ENCODE measurements at places on chromosomes 12 and 14.
A peak's percentile ranks its signal among the peaks of the same experiment; 100 is the strongest.

DNA sequence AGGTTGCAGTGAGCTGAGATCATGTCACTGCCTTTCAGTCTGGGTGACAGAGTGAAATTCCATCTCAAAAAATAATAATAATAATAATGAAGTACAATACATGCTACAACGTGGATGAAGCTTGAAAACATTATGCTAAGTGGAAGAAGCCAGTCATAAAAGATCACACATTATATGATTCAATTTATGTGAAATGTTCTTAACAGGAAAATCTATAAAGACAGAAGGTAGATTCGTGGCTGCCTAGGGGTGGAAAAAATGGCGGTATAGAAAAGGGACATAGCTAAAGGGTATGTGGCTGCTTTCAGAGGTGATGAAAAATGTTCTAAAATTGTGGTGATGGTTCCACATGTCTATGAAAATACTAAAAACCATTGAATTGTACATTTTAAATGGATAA, 41.0 kb upstream of the AMIGO2 start:
- no peak for DNase-seq

GRCh38 chr12:31560516-31560915, 30.4 kb downstream of the DENND5B start:
- DNase-seq: no peak

- no peak for DNase-seq
Observed at GRCh38 chr14:82657186-82657675, 1123.6 kb upstream of the SEL1L start.

DNA sequence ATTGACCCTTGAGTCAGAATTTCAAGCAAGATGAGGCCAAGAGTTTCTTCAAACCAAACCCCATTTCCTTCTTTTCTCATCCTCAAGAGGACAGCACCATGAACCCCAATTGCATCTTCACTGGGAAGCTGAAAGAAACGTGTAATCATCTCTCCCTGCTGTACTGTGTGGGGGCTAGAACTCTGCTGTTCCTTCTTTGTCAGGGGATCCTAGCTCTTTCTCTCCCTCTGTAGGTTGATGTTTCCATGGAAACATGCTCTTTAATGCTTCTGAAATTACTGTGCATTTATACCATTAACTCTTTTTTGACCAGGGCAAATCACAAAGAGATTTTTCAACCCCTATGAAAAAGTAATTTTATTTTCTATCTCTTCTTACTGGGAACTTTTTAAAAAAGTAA, 295.1 kb downstream of the GRIN2B start:
- no peak for DNase-seq

- no peak for DNase-seq
Observed at GRCh38 chr12:11839091-11839641, 189.7 kb downstream of the ETV6 start.

DNA sequence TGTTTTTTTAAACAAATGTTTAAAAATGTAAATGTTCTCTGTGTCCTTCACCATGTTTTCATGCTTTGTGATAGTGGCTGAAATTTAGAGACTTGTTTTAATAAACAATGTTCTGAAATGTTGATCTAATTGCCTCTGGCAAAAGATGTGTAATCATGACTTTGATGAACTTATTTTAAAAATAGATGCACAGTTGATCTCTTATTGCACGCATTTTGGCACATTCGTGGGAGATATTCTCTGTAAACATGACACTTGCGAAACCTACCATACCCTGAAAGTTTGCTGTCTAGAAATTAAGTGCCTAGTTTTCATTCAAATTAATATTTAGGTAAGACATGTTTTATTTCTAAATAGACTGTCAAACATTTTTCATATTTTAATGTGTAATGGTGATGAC, 119.7 kb upstream of the DNM1L start:
- DNase-seq: no peak

GRCh38 chr12:50257236-50258166, 25.8 kb downstream of the LIMA1 start:
- no peak for DNase-seq

DNA sequence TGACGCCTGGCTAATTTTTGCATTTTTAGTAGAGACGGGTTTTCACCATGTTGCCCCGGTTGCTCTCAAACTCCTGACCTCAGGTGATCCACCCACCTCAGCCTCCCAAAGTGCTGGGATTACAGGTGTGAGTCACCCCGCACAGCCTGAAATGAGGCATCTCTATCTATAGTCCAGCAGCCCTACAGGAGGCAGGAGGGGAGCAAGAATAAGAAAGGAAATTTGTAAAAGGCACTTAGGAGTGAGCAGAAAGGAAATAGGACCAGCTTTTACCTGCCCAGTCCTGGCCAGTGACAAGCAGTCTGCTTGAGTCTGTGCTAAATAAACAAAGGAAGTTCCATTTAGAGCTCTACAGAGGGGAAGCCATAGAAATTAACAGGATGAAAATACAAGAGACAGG, 15.0 kb upstream of the PSMA6 start:
- DNase-seq: no peak

GRCh38 chr14:100393362-100393761, 70.2 kb downstream of the SLC25A47 start:
- no peak for DNase-seq

DNA sequence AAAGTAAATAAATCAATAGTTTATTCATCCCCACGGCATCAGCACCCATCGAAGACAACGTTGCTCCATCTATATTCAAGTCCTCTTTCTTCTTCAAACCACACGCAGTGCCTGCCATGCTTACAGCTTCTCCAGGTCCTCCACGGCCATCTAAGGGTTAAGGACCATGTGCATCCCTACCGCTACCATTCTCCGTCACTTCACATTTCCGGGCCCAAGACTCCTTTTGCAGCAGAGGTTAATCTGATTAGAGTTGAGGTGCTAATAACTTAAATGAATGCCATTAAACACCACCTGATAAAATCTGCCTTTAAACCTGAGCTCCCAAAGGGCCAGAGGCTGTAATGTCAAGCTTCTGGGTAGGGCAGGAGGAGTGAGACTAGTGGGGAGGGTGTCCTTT, 79.7 kb upstream of the CCND2 start:
- no peak for DNase-seq

- no peak for DNase-seq
Observed at GRCh38 chr12:3841783-3842182, 31.4 kb downstream of the PARP11 start.

DNA sequence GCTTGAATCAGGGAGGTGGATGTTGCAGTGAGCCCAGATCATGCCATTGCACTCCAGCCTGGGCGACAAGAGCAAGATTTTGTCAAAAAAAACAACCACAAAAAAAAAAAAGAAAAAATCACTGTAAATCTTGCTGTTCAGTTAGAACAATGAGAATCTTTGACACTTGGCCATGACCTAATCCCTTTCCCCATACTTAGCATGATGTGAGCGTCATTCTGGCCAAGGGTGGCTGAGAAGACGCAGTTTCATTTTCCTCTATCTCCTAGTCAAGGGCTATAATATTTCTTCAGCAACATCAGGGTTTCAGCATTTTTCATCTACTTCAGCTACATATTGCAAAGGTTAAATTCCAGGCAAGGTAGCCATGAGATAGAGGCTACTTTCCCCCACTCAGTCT, 599.4 kb upstream of the MDGA2 start:
- no peak for DNase-seq

DNA sequence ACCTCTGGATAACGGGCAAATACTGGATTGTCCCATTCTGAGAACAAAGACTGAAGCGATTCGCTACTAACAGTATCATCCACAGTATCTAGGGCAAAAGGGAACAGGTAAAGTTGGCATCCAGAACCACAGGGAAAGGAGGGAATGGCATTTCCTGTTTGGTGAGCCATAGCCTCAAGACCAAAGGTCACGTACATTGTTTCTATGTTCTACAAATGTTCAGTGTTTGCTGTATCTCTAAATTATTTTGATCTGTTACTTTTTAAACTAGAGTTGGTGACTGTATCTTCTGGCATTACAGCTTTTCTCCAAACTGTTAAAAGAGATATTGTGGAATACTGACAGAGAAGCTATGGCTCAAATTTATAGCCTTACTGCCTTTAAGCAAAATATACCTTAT, 9.7 kb downstream of the MLH3 start:
- no peak for DNase-seq

GRCh38 chr12:120126635-120127005, 10.1 kb upstream of the RAB35 start:
- peak; percentile 17 for DNase-seq

DNA sequence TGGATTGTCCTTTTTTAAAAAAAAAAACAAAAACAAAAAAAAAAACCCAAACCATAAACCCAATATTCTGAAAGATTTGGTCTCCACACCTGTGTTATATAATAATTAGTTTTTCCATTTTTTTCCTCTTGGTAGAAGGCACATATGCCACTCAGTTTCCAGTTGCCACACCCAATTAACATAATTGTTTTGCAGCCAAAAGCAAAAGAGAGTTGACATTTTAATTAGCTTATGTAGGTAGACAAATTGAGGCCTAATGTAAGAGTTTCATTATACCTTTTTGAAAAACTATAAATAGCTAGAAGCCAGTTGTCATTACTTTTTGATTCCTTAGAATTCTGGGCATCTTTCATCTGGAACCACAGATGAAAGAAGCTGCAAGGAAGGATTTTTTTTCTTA, 21.0 kb downstream of the PTPN11 start:
- DNase-seq: no peak

- no peak for DNase-seq
Observed at GRCh38 chr12:53766881-53767280, 15.1 kb upstream of the CISTR start.

DNA sequence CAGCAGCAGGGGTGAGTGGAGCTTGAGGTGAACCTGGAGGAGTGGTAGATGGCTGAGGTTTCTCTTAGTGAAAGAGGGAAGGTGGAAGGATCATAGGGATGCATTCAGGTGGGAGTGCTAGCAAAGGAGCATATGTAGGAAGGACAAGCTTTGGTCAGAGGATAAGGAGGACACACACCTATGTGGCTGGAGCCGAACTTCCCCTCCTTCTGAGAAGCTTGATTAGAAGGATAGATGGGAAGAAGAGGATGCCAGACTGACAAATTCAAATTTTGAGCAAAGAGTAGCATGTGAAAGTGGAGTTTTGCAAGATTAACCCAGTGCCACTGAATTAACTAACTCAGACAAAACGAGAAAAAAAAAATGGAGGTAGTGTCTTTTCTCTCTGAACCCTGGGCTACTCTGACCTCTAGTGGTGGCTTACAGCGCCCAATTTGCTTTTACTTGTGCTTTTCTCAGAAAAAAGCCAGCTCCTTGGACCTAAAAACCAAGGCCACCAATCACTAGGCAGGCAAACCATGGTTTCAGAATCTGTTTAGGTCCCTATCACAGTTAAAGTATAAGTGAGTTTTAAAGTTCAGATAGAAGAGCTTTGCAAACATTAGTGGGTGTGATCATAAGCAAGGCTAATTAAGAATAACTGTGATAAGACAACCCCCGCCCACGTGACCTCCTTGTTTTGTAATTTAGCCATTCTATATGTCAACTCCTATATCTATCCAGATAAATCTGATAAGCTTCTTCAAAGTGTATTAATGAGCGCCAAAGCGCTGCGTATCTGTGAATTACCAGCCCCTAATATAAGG, 15.5 kb downstream of the EMP1 start:
- peak; percentile 75 for DNase-seq

- no peak for DNase-seq
Observed at GRCh38 chr14:61211476-61212255, 69.5 kb downstream of the TMEM30B start.

DNA sequence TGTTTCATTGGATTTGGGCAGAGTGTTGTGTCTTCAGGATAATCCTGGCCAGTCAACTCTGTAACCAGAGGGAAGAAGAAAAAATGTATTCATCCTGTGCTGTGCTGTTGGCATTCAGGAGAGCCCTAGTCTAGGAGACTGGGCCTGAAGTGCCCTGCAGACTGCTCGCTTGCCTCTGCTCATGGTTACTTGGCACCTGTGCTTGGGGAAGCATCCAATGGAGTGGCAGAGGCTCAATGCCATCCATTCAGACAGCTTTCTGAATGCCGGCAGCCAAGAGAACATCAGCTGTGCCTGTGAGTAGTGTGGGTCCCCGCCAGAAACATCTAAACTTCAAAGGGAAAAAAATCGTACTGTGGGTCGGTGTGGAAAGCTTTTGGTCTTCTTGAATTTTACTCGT, 124.2 kb downstream of the SRGAP1 start:
- DNase-seq: no peak

DNA sequence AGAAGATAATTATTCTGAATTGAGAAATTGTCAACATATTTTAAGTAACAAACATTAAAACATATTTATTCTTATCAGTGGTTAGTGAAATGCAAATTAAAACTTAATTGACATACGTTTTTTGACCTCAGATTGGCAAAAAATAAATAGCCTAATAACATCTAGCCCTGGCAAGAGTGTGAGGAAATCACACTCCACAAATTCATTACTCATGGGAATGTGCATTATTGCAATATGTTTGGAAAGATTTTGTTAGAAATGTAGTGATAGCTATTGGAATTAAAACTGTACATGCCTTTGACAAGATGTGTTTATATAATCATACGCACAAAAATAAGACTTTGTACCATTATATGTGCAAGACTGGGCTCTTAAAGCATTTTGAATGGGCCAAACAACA, 168.6 kb downstream of the KITLG start:
- DNase-seq: no peak

DNA sequence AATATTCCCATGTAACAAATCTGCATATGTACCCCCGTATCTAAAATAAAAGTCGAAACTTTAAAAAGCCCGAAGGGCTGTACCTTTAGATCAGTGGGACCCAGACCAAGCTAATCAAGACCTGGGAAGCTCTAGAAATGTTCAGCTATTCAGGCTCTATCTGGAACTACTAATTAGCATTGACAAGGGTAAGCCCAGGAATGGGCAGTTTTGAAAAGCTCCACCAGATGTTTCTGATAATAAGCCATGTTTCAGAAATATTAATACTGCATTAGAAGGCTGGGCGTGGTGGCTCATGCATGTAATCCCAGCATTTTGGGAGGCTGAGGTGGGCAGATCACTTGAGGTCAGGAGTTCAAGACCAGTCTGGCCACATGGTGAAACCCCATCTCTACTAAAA, 20.4 kb upstream of the TMEM260 start:
- DNase-seq: no peak

DNA sequence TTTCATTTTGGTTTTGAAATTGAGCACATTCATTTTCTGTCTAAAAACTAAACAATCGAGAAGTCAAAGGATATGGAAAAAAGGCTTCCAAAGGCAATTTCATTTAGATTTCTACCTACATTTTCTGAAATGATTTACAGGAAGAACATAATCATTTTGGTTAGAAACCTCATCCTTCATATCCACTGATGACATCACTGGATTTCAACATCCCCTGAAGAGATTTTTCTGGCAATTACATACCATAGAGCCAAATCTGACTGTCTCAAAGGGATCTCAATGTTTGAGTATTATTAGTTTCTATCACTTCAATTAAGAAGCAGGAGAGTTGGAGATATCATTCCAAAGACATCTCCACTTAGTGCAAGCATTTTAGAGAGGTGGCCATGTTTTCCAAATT, 137.8 kb downstream of the TTC7B start:
- DNase-seq: no peak

GRCh38 chr12:105696-106095, 39.1 kb downstream of the IQSEC3 start:
- no peak for DNase-seq

GRCh38 chr12:21662122-21662792, 4.6 kb upstream of the LDHB start:
- no peak for DNase-seq

GRCh38 chr14:94320243-94320642, 2.9 kb downstream of the SERPINA6 start:
- DNase-seq: no peak

- no peak for DNase-seq
Observed at GRCh38 chr12:112824166-112824565, 32.6 kb downstream of the RPH3A start.
